NCI-H146 (cell line): ENCODE measurements at places on chromosomes 2 and 18.

DNA sequence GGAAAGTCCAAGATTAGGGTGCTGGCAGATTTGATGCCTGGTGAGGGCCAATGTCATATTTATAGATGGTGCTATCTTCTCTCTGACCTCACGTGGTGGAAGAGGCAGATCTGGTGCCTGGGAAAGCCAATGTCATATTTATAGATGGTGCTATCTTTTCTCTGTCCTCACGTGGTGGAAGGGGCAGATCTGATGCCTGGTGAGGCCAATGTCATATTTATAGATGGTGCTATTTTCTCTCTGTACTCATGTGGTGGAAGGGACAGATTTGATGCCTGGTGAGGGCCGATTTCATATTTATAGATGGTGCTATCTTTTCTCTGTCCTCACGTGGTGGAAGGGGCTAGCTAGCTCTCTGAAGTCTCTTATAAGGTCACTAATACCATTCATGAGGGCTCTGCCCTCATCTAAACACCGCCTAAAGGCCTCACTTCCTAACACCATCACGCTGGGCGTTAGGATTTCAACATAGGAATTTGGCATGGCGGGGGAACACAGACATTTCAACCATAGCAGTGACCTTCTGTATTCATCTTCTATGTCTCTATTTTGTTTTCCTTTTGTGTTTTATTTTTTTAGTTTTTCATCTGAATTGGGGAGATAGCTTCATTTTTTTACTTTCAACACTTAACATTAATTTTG lies 278.4 kb downstream of the SPAG16 start:
- no peak for DNase-seq

DNA sequence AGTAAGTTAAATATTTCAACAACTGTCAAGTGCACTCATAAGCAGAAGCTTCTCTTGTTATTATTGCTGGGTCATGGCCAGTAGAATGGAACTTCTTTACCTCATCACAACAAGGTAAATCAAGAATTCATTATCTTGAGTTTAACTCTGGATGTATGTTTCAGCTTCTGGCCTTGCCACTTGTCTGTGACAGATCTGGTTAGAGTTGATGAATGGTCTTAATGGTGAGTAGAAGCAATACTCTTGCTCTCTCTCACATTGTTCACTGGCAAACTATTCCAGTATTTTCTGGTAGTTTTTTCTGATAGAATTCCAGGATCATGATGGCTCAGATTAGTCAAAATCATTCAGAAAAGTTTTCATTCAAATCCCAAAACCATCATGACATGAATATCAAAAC lies 51.3 kb upstream of the NR4A2 start:
- no peak for DNase-seq

DNA sequence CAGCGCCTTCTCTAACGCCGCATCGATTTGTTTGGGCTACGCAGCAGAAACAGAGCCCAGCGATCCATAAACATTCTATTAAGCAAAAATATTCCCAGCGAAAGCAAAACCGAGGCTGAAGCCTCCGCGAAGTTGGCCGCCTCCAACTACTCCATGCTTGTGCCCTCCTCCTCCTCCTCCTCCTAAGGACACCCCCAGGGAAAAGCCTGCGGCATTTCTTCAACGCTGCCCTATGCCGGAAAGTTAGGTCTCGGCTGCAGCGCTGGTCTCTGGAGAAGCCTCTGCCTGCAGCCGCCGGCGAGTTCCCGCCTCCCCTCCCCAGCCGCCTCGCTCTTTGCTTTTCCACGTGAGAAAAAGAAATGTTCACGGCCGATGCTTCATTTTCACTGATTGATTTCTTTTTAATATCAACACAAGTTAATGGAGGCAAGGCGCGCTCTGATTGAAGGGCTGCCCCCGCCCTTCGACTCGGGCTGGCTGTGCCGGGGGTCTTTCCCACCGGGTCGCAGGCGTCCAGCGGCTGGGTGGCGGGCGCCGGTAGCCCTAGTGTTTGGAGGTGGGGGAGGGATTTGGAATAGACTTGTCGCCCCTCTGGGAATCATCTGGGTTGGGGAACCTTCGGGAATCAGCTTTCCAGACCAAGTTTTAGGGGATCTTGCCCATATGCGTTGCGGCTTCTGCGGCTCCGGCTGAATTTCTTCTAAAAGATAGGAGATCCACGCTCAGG lies 3.9 kb downstream of the NRP2 start:
- no peak for DNase-seq

DNA sequence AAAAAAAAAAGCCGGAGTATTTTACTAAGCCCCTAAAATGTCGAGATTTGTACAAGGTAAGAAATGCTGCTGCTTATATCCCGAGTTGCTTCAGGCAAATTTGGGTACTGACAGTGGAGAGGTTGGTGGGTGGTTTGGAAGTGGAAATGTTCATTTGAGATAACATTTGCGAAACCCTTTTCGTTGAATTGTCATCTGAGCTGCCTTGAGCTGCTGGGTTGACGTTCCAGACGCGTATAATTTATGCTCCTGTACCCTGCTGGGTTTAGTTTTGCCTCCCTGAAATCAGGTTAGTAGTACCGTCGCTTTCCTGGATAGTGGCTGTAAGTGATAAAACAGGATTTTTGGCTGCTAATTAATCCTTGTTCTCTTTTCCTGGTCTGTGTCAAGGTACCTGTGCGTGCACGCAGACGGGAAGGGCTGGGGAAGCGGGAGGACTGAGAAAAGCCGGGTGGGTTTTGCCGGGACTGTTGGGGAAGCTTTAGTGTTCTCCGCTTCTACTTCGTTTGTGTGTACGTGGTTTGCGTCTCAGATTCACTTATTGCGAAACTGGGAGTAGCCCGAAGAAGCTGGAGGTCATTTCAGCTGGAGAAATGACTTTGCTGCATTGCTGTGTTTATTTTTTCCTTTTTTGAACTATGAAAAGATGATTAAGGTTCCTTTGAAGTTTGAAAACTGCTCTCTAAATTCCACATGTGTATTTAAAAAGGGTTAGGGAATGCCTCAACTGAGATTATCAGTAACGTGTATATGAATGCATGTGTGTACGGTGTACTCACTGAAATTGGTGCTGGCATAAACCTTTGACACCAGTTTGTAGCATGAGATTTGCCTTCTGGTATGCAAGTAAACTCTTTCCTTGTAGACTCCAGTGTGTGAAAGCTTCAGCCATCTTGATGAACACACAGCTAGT lies 709 bp downstream of the UGP2 start:
- peak; percentile 36 for DNase-seq

GRCh38 chr2:15364561-15364960 lies 196.6 kb downstream of the NBAS start:
- no peak for DNase-seq
